ENCODE measurements at places on chromosomes 5 and 9.

- peak; percentile 35 for DNase-seq
Observed at GRCh38 chr9:104835161-104835560, 71.2 kb downstream of the NIPSNAP3B start.

DNA sequence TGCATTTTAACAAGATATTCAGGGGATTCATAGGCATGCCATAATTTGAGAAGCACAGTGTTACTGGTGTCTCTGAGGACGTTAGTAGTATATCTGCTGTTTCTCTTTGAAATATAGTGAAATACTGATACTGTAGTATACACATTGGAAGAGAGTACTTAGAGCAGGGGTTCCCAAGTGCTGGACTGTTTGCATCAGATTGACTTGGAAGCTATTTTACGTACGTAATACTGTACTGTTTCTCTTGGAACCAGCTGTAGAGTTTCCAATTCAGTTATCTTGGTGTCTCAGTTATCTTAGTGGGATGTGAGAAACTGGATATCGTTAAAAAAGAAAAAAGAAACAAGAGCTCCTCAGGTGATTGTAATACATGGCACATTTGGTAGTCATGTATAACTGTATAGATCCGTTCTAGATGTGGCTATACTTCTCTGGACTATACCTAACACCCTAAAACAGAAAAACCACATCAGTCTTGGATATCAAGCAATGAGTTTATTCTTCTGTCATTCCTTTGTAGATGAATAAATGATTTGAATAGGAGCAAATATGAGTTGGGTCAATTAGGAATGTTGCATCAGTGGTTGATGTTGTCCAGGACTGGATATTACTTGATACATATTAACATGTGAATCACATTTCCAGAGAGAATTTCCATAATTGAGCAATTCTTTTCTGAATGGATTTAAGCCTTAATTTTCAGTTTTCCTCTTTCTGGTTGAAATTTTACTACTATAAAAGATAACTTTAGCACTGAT, 33.4 kb downstream of the PRRC1 start:
- no peak for DNase-seq

GRCh38 chr5:174567506-174568141, 156.8 kb upstream of the MSX2 start:
- no peak for DNase-seq

DNA sequence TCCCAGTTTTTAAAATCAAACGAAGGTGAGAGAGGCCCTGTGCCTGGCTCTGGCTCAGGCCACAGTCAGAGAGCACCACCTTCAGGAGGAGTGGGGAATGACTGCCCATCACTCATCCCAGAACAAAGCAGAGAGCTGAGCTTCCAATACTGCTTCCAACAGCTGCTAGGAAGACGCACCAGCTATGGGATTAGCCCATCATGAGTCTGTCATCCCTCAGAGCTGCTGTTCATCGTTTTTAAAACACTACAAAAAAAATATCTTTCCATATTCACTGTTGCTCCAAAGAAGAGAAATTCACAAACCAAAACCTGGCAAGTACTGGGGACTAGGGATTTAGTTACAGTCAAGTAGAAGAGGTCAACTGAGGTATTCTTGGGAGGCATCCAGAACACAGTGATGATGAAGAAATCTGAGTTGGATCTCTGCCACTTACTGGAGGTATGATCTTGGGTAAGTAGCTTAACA, 102.4 kb downstream of the CDK5RAP2 start:
- DNase-seq: peak; percentile 84

DNA sequence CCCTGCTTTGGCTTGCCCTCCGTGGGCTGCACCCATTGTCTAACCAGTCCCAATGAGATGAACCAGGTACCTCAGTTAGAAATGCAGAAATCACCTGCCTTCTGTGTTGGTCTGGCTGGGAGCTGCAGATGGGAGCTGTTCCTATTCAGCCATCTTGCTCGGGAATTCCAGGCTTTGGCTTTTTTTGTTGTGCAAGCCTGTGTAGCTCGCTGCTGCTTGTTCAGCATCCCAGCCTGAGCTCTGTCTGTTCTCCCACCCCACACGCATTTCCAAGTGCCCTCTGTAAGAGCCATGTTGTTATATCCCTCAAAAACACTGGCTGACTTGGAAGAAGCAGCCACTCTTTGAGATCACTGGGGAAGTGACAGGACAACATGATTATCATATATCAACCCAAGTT, 101.6 kb upstream of the DPYSL3 start:
- DNase-seq: peak; percentile 19

DNA sequence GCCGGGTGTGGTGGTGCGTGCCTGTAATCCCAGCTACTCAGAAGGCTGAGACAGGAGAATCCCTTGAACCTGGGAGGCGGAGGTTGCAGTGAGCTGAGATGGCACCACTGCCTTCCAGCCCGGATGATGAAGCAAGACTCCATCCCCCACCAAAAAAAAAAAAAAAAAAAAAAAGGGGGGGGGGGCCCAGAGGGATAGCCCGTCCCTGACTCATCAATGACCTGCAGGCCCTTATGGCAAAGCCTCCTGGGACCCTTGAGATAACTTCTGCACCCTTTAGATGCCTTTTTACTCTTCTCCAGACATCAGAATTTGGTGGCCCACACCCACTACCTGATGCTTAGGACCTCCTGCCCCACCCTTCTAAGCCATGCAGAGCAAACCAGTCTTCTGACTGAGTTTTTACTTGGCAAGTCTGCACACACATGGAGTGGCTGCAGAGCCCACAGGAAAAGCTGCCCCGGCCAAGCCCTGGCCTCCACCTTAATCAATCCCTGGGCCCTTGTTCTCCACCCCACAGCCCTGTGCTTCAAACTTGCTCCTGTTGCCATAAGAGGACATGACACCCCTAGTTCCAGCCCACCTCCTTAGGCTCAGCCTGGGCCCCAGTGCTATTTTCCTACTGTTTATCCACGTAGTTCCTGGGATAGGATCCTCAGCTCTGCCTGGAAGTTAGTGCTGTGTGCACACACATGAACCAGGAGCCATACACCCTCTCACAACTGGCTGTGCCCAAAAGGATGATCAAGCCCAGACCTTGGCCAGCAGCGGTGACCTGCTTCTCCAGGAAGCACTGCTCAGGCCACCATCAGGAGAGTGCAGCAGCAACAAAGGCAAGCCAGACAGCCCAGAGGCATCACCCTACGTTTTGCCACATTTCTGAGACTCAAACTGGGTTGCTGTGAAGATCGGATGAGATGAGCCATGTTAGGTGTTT, 5.1 kb downstream of the MGAT1 start:
- no peak for DNase-seq

DNA sequence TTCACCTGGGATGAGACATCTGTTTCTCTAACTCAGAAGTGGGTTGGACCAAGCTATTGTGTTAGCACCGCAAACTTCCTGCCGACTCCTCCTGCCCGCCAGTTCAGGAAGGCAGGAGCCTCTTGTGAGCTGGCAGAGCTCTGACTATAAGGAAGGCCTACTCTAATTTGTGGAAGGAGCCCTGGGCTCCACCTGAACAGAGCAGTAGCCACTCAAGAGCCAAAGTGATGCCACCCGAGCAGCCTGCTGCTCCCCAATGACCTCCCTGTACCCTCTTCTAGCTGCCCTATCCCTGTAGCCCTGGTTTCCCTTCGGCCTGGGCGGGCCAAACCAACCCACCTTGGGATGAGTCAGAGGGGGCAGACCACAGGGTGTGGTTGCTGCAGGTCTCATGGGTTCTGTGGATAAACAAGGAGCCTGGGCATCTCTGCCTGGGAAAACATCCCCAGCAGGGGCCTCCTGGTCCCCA, 81.6 kb downstream of the PSD2 start:
- no peak for DNase-seq

DNA sequence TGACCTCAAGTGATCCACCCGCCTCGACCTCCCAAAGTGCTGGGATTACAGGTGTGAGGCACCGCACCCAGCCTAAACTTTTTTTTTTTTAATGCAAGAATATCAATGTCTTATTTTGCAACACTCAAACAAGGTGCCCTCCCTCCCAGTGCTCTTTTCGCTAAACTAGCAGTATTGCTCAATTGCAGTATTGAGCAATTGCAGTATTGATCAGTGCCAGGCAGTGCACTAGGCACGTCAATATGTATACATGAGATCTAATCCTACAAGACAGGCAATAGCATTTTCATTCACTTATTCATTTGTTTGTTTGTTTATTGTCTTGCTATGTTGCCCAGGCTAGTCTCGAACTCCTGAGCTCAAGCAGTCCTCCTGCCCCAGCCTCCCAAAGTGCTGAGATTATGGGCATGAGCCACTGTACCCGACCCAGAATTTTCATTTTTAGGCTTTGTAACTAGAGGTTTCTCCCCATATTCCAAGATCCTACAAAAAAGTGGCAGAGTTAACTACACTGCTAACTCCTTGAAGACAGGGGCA, 94.5 kb downstream of the TTLL11 start:
- no peak for DNase-seq

DNA sequence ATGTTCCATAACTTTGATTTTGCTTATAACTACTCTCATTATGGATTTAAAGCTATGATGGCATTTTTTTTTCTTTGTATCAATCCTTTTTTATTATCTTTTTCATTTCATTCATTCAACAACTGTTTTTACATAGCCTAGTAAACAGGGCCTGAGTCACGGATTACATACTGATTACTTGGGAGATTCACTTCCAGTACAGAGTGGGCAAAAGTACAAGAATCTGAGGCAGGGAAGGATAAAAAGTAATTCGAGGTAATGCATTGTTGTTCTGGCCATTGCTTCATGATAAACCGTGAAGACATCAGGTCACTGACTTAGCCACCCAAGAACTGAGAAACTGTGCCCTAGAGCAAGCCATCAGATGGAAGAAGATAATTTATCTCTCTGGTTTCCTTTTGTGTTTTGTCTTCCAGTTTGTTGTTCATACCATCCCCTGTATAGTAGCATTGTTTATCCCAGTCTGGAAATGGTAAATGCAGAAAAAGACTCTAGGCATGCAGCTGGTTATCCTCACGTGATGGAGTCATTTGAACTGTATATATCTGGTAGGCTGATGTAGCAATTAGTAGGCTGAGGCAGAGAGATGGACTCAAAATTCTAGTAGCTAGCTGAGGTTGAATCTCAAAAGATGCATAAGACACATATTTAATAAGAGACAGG, 145.6 kb downstream of the CNTLN start:
- no peak for DNase-seq

GRCh38 chr9:134971196-134971595, 53.5 kb upstream of the FCN1 start:
- DNase-seq: no peak
